NCI-H1092 (cell line): ENCODE measurements at places on chromosomes 7 and 10.

DNA sequence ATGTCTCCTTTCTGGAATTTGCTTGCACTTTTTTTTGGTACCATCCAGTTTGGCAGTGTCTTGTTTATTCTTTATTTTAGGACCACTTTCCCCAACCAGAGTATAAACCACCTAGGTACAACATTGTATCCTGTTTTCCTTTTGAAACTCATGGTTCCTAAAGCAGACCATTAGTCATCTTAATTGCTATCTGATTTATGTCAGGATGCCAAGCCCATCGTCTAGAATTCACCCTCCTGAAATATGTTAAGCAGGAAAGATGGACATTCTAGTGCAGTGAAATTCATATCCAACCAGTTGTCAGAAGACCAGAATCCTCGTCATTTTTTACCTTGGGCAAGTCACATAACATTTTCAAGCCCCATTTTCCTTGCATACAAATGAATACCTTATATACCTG, 223.6 kb upstream of the KMT2E start:
- DNase-seq, result no peak

DNA sequence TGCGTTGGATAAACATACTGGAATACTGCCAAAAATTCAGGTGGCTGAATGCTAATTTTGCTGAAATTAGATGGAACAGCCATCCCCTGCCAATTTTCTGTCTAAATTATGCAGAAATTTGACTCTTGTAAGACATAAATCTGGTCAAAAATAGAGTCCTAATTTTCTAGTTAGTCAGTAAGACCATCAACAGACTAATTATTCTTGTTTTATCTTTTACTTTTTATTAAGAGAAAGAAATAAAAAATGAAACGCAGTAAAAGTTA, 110.3 kb upstream of the GATA3 start:
- no peak for DNase-seq

DNA sequence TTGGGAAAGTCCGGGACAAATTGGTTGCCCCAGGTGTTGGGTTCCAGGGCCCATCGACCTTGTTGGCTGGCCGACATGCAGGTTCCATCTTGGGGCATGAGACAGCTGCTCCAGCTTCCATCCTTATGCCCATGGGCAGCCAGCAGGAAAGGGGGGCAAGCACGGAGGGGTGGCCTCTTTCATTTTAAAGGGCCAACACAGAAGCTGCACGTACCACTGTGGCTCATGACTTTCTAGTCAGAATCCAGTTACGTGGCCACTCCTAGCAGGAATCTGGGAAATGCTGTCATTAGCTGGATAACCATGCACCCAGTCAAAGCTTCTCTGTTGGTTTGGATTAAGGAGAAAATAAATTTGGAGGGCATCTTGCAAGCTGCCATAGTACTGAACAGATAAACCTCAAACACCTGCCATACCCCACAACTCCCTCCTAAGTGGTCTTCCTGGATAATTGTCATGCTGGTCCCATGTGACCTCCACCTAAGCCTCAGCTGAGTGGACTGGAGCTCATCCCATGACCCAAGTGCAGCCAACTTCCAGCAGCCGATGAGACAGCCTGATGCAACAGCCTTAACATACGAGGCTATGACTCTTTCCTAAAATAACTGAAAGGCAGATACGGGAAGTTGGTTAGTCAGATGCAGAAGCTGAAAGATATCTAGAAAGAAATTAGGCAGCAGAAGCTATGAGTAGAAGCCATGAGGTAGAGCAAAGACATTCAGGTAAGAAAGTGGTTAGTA, 21.4 kb upstream of the GSDME start:
- no peak for DNase-seq

GRCh38 chr7:125529249-125529648, 599.6 kb upstream of the POT1 start:
- no peak for DNase-seq
